ENCODE measurements at places on chromosomes 6 and 20.

- H3K36me3 ChIP-seq: no peaks in the 10 kb centered on the region
- peaks cover 42% of the 10 kb centered on the region for H3K4me1 ChIP-seq
These were observed 94.5 kb upstream of the PTPN1 start for GRCh38 chr20:50415516-50416268.

- H3K4me1 ChIP-seq: no peaks in the 10 kb centered on the region
- H3K4me3 ChIP-seq: no peak overlapping the region
- no peaks in the 10 kb centered on the region for H3K36me3 ChIP-seq
- no peaks in the 10 kb centered on the region for H3K27me3 ChIP-seq
These were observed 27.9 kb upstream of the PLCB4 start for GRCh38 chr20:9040863-9041524.

GRCh38 chr6:47817749-47818148, 35.9 kb downstream of the OPN5 start:
- DNase-seq: no peak
- no peaks in the 10 kb centered on the region for H3K36me3 ChIP-seq
- no peaks in the 10 kb centered on the region for H3K4me1 ChIP-seq
- no peak overlapping the region for H3K27ac ChIP-seq

GRCh38 chr6:85394853-85395538, 54.9 kb upstream of the NT5E start:
- no peaks in the 10 kb centered on the region for H3K36me3 ChIP-seq
- no peaks in the 10 kb centered on the region for H3K27me3 ChIP-seq
- H3K4me3 ChIP-seq: no peak overlapping the region
- DNase-seq: no peak

DNA sequence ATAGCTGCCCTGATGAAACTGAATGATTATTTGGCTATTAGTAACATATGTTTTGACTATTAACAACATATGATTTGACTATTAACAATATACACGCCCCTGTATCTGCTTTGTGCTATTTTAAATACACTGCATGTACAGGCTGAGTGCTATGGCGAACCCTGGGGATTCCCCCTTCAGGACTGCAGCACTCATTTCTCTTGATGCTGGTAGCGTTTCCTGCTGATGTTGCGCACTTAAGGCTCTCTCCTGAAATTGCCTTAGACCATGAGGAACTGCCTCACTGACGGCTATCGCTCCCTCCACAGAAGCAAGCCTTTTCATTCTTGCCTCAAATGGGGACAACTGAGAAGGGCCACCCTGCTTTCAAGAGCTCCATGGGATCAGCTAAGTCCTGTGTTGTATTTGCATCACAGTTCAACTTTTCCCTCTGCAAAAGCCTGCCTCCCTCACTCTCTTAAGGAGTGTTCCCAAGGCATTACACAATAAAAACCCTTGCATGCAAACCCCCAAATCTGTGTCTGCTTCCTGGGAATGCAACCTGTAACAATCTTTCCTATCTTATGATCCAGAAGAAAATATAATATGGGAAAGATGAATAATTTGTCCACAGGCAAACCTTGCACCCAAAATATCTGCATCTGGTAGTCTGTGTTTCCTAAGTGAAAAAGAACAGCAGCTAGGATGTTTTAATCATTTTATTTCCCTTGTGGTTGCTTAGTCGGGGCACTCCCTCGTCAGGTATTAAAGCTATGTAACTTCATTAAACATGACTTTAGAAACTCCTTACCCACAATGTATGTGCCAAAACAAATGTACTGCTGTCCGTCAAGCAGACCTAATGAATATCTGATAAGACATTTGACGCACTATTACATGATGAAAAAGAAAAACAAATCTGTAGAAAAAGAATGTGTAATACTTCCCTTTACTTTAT, 456.4 kb downstream of the COL12A1 start:
- no peaks in the 10 kb centered on the region for H3K36me3 ChIP-seq
- peak overlapping the region; percentile 2 for H3K27ac ChIP-seq
- no peaks in the 10 kb centered on the region for H3K27me3 ChIP-seq
- no peaks in the 10 kb centered on the region for H3K4me1 ChIP-seq
- no peak for DNase-seq

DNA sequence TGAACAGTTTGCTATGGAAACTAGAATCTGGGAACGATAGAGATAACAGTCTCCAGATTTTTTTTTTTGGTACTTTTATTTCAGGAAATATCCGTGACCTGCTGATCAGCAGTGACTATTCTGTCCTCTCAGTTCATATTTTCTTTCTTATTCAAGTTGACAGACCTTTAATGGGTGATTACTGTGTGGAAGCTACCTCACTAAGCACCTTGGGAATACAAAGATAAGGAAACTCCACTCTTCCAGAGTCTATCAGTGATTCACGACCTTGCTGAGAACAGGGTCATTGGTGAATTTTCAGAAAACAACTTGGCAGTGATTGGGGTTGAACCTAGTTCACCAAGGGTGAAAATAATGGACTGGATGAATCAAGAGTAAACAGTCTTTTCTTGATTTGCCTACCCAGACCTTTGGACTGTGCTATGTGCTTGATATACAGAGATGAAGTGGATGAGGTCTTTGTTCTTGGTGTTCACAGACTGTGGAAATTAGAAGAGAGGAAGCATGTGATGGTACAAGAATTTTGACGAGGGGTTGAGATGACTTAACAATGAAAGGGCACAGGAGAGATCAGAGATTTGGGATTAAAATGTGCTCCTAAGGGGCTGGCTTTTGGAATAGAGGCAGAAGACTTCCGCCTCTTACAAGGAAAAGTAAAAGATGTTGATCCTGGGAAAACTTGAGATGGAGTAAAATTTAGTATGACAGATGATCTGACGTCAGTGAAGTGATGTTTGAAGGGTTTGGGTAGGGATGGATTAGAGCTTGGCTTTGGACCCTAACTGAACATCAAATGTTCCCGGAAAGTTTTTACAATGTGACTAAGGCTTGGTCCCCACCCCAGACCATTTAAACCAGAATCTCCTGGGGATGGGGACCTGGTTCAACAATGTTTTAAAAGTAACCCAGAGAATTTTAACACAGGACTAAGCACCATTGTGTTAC, 1.2 kb downstream of the KAT14 start:
- peaks cover 18% of the 10 kb centered on the region for H3K4me1 ChIP-seq
- H3K27me3 ChIP-seq: no peaks in the 10 kb centered on the region
- peak overlapping the region; percentile 97 for H3K4me3 ChIP-seq

Data from upper lobe of right lung (tissue), 1 donor.